HepG2 (cell line): ENCODE measurements at places on chromosomes 6 and 20.

- H3K4me1 ChIP-seq = no peaks in the 10 kb centered on the region
- no peak overlapping the region for H3K4me3 ChIP-seq
- H3K27ac ChIP-seq = no peak overlapping the region
- no peak for DNase-seq
- no peaks in the 10 kb centered on the region for H3K36me3 ChIP-seq
- no peaks in the 10 kb centered on the region for H3K27me3 ChIP-seq
Observed at GRCh38 chr6:14732226-14732843, 513.5 kb upstream of the JARID2 start.

DNA sequence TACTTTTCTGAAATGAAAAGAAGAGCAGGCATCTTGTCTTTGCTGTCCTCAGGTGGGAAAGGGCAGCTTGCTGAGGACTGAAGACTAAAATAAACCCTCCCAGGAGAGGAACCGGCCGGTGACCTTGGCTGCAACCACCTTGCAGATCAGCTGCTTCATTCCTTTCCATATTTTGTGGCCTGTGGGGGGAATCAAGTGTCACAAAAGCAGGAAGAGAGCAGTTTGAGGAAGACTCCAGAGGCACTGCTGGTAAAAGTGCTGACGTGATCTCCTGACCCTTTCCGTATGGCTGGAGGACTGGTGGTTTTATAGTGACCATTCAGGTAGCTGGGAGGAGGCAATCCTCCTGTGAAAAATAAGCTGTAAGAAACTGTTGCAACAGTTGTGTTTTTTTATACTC, 157.0 kb downstream of the PLCB4 start:
- peaks cover 4% of the 10 kb centered on the region; the same call in 1 of the 3 replicates for H3K27me3 ChIP-seq
- no peaks in the 10 kb centered on the region for H3K4me1 ChIP-seq
- H3K36me3 ChIP-seq = no peaks in the 10 kb centered on the region
- DNase-seq = no peak
- no peak overlapping the region for H3K27ac ChIP-seq

DNA sequence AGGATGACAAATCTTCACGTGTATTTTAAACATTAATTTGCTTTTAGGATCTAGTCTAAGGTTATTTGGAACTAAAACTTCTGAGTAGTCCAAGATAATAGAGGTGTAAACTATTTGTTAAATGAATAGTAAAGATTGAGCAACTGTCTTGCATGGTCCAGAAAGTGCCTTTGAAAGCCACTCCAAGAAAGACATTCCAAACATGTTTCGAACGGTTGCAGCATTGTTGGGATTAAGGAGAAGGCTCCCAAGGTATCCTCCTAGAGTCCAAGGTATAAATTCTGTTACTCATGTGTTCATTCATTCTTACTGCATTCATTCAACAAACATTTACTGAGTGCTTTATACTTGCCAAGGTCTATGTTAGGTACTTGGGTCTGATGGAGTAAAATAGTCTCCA, 28.8 kb upstream of the MYLK2 start:
- no peaks in the 10 kb centered on the region for H3K27me3 ChIP-seq
- H3K4me3 ChIP-seq = no peak overlapping the region
- peaks cover 94% of the 10 kb centered on the region for H3K36me3 ChIP-seq
- H3K4me1 ChIP-seq = no peaks in the 10 kb centered on the region
- H3K27ac ChIP-seq = no peak overlapping the region

- DNase-seq = no peak
- no peaks in the 10 kb centered on the region; the same call in 2 of the 3 replicates for H3K27me3 ChIP-seq
- no peaks in the 10 kb centered on the region for H3K36me3 ChIP-seq
- no peak overlapping the region for H3K27ac ChIP-seq
- H3K4me3 ChIP-seq = no peak overlapping the region
Observed at GRCh38 chr20:23187751-23188150, 101.6 kb upstream of the CD93 start.

GRCh38 chr6:121434037-121434770, 1.2 kb upstream of the GJA1 start:
- H3K4me1 ChIP-seq = peaks cover 13% of the 10 kb centered on the region
- H3K36me3 ChIP-seq = no peaks in the 10 kb centered on the region
- H3K27me3 ChIP-seq = no peaks in the 10 kb centered on the region
- H3K27ac ChIP-seq = no peak overlapping the region

GRCh38 chr6:99093456-99094190, 145.9 kb upstream of the FBXL4 start:
- no peak overlapping the region for H3K4me3 ChIP-seq
- no peak for DNase-seq
- H3K27me3 ChIP-seq = no peaks in the 10 kb centered on the region
- H3K4me1 ChIP-seq = no peaks in the 10 kb centered on the region
- H3K36me3 ChIP-seq = no peaks in the 10 kb centered on the region

- no peaks in the 10 kb centered on the region for H3K27me3 ChIP-seq
- no peak for DNase-seq
- peaks cover 16% of the 10 kb centered on the region for H3K4me1 ChIP-seq
- no peaks in the 10 kb centered on the region; the same call in 1 of the 2 replicates for H3K36me3 ChIP-seq
- no peak overlapping the region for H3K27ac ChIP-seq
Observed at GRCh38 chr6:111550953-111551352, 54.7 kb downstream of the TRAF3IP2 start.

DNA sequence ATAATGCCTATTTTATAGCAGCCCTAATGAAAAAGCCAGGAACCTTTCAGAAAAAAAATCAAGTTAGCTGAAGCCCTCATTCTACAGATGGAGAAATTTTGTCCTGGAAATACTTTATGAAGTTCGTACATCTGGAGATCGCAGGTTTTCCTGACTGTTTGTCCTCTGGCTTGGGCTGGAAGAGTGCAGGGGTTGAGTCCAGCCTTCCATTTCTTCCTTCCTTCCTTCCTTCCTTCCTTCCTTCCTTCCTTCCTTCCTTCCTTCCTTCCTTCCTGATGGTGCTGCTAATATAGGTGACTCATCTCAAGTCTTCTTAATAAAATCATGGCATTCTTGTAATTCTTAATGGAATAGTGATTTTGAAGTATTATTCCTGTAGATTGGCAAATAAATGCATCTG, 227.4 kb downstream of the CLVS2 start:
- H3K4me3 ChIP-seq = no peak overlapping the region
- no peaks in the 10 kb centered on the region for H3K27me3 ChIP-seq
- DNase-seq = no peak
- no peaks in the 10 kb centered on the region for H3K36me3 ChIP-seq

DNA sequence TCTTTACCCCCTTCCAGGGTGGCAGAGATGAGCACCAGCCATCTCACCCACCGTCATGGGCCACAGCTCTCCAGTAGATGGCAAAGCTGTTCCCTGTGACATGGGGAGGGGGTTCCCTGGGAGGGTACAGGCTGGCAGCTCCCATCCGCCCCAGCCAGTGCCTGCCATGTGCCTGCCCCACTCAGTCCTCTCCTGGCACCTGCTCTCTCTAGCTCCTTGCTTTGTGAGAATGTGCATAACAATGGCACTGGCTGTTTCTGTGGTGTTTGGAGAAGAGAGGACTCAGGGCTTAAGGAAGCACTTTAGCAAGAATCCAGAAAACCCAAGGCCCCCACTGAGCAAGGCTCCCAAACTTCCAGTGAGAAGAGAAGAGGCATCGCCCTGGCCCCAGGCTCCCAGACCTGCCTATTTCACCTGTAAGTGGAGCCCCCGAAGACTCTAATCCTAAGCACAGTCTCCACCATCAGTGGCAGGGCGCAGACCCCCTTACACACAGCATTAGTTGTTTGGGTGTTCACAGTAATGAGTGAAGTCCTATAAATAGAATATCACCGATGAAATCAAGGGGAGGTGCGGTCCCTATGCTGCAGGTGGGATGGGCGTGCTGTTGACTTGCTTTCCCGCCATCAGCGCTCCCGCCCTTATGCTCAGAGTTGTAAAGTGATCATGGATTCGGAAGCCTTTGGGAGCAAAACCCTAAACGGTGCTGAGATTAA, 110.2 kb downstream of the AGPAT4 start:
- H3K27ac ChIP-seq = no peak overlapping the region
- H3K4me3 ChIP-seq = no peak overlapping the region
- H3K36me3 ChIP-seq = no peaks in the 10 kb centered on the region
- no peaks in the 10 kb centered on the region for H3K4me1 ChIP-seq

DNA sequence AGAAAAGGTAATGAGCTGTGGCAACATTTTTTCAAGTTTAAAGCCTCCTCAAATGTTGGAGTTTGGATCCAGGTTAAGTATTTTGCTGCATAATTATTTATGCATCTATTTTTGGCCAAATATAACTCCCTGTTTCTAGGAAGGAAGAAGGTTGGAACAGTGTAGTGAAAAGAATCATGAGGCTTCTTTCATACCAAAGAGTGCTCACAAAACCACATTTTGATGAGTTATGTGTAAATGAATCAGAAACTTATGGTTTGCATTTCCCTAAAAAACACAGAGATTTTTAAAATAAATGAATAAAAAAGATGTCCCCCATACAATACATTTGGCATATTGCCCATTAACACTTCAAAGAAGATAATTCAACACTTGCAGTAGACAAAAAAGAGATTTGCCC, 246.9 kb upstream of the PRDM1 start:
- H3K27ac ChIP-seq = no peak overlapping the region
- no peaks in the 10 kb centered on the region for H3K36me3 ChIP-seq
- DNase-seq = no peak
- no peak overlapping the region for H3K4me3 ChIP-seq

DNA sequence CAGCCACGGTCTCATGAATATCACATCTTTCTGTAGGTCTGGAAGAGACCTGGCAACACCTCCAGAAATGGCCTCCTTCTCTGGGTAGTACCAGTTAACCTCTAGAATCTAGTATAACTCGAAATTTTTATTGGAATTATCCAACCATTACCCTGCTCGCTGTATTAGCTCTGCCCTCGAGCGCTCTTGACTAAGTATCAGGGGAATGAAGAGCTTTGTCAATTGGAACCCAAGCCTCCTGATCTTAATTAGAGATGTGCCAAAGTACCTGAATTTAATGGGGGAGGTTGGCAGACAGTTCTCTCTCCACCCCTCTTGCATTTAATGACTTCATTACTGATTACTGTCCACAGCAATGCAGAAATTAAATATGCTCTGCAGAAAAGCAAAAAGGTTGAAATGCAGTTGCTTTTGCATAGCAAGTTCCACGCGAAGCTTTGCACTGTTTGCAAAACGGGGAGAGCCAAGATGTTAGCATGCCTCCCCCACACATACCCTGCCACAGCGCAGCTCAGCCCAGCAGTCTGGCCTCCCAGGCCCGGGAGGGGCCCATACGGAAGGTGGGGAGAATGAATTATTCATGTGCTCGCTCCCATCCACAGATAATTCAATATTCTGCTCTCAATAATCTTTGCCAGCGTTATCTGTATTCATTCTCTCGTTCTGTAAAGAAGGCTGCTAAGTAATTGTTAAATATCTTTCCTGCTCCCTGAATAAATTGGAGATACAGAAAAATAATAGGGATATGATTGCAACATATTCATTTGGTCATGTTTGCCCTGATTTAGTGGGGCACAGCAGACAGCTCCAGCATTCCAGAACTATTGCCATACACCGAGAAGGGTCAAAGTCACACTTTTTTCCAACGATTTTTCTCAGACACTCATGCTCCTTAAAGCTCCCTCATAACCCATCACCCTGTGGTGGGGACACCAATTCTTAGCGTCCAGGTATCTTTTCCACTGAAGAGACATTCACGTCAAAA, 305.8 kb downstream of the CDH26 start:
- H3K4me3 ChIP-seq = no peak overlapping the region
- no peaks in the 10 kb centered on the region; the same call in 1 of the 2 replicates for H3K27me3 ChIP-seq
- DNase-seq = no peak
- H3K4me1 ChIP-seq = peaks cover 4% of the 10 kb centered on the region

- H3K36me3 ChIP-seq = no peaks in the 10 kb centered on the region
- no peak overlapping the region for H3K4me3 ChIP-seq
Observed at GRCh38 chr20:39839399-39840119, 849.5 kb downstream of the MAFB start.

DNA sequence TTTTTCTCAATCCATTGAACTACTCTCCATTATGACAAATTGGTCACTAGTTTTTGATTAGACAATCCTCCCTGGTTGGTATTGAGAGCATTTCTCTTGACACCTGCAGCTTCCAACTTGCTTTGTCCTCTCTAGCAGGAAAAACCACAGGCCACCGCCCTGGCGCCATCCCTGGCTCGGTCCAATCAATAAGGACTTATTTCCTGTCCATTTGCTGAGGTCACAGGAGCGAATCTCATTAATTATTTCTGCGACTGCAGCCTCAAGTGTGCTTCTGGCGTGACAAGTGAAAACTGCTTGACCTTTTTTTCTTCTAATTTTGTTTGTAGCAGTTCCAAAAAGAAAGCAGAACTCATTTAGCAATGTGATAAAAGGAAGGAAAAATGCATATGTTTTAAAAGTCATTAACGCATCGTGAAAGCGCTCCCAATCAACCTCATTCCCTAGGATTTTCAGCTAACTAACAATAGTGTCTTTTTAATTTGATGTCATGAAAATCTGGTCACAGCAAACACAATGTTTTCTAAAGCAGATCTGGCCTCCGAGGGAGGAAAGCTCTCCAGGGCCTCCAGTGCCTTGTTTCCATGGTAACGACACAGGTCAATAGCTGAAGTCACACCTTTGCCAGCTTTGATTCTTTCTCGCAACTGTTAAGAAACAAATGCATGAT, 39.0 kb upstream of the BEND3 start:
- no peaks in the 10 kb centered on the region for H3K27me3 ChIP-seq
- no peak overlapping the region for H3K4me3 ChIP-seq
- H3K27ac ChIP-seq = peak overlapping the region; percentile 28

DNA sequence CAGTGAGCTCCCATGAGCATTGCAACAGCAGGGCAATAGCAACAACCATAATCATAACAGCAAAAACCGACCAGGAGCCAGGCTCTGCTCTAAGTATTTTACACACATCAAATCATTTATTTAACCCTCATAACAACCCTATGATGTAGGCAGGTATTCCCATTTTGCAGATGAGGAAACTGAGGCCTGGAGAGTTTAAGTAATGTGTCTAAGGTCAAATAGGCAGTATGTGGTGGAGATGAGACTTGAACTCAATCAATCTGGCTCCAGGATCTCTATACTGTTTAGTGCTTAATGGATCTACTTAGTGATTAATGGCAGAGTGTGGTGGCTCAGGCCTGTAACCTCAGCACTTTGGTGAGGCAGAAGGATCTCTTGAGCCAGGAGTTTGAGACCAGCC, 3.4 kb downstream of the TMEM151B start:
- no peak overlapping the region for H3K27ac ChIP-seq
- H3K4me3 ChIP-seq = no peak overlapping the region
- no peak for DNase-seq
- H3K36me3 ChIP-seq = no peaks in the 10 kb centered on the region

GRCh38 chr6:85679445-85680123, 36.9 kb upstream of the SYNCRIP start:
- no peaks in the 10 kb centered on the region; the same call in 2 of the 3 replicates for H3K27me3 ChIP-seq
- peaks cover 27% of the 10 kb centered on the region for H3K4me1 ChIP-seq
- peak overlapping the region; percentile 61 for H3K4me3 ChIP-seq
- peak overlapping the region; percentile 97 for H3K27ac ChIP-seq
- no peaks in the 10 kb centered on the region for H3K36me3 ChIP-seq
